ENCODE measurements at places on chromosomes 6 and 20.

DNA sequence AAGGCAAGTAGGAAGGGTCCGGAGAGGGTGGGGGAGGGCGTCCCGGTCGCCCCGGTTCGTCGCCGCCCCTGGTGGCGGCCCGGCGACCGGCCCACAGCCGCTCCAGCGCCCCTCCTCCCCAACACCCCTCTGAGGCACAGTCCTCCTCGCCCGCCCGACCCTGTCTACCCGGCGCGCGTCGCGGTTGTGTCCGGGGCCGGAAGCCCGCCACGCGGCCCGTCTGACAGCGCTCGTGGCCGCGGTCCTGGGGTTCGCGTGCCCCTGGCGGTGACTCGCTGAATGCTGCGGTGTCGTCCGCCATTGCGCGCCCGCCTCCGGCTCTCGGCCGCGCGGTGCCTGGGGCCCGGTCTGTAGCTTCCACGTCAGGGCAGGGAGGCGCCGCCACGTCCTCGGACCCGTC lies 335.3 kb upstream of the DEFB115 start:
- no peak for DNase-seq

DNA sequence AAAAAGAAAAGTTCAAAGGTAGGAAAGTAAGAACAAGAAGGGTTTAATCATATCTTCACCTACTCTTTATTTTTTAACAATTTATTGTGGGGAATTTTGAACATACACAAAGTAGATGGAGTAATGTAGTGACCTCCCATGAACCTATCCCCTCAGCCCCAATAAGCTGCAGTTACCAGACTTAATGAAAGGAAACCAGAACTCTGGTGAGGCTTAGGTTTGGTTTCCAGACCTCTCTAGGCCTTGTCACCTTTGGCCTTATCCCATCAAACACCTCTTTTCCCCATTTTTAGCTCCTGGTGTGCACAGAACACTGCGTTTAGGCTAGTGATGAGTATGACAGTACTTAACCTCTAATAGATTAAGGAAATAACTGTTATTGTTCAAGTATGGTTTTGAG lies 42.0 kb downstream of the CBFA2T2 start:
- DNase-seq, result no peak

DNA sequence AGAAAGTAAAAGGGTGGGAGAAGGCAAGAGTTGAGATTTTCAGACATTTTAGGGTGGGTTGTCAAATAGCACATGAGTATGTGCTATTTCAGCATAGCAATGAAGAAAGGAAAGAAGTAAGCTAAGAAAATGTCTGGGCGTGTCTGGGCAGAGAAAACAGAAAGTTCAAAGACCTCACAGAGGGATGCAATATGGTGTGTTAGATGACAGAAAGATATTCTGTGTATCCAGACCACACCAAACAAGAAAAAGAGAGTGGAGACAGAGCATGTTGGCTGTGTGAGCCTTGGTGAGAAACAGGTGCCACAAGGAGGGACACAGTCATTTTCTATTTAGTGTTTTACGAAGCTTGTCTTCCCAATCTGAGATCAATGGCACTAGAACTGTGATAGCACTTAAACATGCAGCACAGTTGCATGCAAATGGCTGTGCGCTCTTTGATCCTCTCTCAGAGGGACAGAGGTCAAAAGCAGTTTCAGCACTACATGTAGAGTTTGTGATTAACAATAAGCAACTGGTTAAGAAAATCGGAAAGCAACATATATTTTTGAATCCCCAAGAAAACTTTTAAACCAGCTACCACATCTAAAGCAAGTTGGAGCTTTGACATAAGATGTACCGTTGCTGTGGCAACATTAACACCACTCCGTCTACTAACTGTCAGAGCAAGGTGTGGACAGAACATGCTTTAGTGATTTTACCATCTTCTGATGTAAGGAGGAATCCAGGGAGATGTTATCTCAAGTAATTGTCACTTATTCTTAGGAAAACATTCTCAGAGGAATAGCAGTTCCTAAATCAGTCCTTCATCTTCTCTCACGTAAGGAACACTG lies 515.5 kb upstream of the NOX3 start:
- DNase-seq, result no peak

DNA sequence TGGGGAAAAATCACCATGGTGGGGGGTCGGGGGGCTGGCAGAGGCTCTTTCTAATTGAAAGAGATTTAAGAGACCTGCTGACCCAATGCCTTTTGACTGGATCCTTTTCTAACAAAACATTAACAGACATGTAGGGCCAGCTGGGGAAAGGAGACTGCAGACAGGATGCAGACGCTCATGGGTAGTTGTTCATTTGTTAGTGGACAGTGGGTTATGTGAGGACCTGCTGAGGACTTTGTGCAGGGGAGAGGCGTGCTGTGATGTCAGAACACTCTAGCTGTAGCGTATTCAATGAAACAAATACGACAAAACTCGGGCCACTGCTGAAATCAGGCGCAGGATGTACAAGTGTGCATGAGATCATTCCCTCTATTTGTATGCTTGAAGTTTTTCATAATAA lies 1.2 kb downstream of the IP6K3 start:
- peak; percentile 80 for DNase-seq

GRCh38 chr6:87182321-87182720 lies 27.0 kb downstream of the ZNF292 start:
- DNase-seq, result no peak
